ENCODE measurements at places on chromosomes 16 and 17. TPM values are rescaled to one million over a fixed set of nuclear protein-coding genes. Genes with fewer than 3 reads are reported as not detected.

EVI2B gene
- total RNA-seq, result not detected

KRTAP4-1 gene
- 0.38 TPM for total RNA-seq

HBA1 gene
- total RNA-seq, result not detected

TP53TG3B gene
- 0.24 TPM for total RNA-seq

SLC39A11 gene
- total RNA-seq, result 14.3 TPM

ZSCAN10 gene
- not detected for total RNA-seq
